ENCODE measurements at places on chromosomes 13 and 19.

DNA sequence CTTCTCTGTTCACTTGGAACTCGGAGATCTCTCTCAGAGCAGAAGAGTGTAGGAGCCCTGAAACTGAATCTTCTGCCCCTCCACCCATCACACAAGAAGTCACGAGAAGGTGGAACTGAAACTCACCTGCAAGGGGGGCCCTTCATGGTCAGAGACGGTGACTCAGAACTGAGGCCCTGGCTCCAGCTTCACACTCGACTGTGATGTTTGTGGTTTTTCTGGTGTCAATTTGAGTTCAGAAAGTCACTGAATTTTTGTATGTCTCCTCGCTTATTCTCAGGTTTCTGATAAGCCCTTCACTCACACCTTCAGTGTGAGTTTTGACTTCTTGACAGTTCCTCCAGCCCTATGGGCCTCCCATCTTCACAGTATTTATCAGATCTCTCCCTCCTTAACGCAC is 23.1 kb downstream of the SIGLEC5 start:
- DNase-seq = no peak

GRCh38 chr19:3980353-3981251 is 4.7 kb downstream of the EEF2 start:
- DNase-seq = no peak

DNA sequence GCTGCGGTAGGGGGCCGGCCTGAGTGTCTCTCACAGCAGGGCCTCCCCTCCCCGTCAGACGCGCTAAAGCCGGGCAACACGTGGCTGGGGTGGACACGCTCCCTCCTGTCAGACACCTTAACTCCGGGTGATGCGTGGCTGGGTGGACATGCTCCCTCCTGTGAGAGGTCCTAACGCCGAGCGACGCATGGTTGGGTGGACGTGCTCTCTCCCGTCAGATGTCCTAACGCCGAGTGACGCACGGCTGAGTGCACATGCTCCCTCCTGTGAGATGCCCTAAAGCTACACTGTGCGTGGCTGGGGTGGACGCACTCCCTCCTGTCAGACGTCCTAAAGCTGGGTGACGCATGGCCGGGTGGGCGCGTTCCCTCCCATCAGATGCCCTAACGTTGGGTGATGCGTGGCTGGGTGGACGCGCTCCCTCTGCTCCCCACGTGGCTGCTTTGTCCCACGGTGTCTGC is 126.1 kb upstream of the MCF2L start:
- no peak for DNase-seq

DNA sequence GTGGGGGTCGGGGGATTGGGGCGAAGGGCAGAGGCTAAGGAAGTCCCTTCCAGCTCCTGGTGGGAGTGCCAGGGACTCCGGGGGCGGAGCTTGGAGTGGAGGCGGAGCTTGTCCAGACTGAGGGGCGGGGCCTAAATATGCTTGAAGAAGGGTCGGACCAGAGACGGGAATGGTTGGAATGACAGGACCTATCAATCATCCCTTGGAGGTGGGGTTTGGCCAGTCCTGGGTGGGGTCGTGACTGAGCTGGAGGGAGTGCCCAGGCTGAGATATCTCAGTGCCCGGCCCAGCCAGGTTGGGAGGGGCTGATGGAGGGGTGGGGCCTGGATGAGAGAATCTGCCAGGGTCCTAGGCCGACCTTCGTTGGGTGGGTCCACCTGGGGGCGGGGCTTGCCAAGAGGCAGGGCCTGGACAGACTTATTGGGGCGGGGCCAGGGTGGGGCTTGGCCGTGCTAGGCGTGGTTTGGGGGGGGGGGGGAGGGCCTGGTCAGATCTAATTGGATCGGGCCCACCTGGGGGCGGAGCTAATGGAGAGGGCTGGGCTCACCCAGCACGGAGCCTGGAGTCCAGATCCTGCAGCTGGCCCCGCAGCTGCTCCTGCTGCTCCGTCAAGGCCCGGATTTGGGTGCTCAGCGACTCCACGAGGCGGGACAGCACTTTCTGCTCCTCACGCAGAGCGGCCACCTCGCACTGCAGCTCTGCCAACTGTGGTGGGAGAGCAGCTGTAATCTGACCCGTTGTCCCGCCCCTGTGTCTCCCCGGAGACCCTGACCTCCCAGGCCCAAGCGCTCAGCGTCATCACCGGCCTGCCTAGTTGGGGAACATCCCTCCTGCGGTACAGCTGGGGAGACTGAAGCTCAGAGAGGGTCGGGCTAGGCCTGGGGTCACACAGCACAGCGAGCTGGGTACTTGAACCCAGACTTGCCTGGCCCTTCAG is 2.6 kb upstream of the WIZ start:
- peak; percentile 77 for DNase-seq

GRCh38 chr13:110206185-110206584 is 100.8 kb downstream of the COL4A1 start:
- no peak for DNase-seq

DNA sequence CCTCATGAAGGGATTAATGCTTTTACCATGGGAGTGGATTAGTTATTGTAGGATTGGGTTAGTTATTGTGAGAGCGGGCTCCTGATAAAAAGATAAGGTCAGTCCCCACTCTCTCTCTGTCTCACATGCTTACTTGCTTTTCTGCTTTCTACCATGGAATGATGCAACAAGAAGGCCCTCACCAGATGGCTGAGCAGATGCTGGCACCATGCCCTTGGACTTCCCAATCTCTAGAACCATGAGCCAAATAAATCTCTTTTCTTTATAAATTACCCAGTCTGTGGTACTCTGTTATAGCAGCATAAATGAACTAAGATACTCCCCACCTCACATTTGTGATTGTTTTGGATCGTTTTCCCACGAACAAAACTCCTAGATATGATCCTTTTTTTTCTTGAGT is 353.8 kb downstream of the DNAJC15 start:
- DNase-seq = no peak

DNA sequence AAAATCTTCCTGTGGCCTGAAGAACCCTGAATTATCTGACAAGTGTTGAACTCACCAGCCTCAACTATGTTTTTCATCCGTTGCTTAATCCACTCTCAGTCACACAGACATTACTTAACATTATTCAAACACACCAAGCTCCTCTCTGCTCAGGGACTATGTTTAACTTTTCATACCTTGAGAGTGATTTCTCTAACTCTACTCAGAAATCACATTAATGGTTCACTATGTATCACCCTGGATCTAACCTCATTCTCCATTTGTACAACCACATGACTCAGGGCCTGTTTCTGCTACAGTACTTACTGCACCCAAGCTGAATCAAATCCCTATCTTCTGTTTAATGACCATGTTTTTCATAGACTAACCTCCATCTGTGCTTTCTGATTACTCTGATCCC is 553.7 kb upstream of the PRR20A start:
- DNase-seq = no peak

DNA sequence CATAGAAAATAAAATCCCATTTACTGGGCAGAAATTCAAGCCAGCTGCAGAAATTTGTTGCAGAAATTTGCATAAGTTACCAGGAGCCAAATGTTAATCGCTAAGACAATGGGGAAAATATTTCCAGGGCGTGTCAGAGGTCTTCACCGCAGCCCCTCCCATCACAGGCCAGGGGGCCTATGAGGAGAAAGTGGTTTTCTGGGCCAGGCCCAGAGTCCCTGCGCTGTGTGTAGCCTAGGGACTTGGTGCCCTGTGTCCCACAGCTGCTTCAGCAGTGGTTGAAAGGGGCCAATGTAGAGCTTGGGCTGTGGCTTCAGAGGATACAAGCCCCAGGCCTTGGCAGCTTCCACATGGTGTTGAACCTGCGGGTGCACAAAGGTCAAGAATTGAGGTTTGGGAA is 278.9 kb upstream of the PCDH9 start:
- DNase-seq = no peak

- no peak for DNase-seq
Measured at GRCh38 chr13:106651442-106651841, 83.5 kb upstream of the ARGLU1 start.

DNA sequence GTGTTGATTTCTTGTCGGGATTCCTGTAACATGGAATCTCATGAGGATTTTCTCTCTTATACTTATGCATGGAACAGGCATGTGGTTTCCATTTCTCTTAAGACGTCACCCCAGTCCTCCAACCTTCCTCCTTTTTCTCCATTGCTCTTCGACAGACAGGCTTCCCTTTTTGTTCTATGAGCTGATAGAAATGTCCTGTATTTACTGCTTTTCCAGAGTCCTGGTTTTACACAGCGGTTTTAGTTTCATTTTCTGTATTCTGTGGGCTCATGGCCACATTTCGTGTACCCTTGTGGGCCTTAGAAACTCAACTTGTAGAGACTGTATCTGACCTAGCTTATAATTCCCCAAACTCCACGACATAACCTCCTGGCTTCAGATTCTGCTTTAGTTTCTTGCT is 113.1 kb downstream of the PAN3 start:
- DNase-seq = no peak

DNA sequence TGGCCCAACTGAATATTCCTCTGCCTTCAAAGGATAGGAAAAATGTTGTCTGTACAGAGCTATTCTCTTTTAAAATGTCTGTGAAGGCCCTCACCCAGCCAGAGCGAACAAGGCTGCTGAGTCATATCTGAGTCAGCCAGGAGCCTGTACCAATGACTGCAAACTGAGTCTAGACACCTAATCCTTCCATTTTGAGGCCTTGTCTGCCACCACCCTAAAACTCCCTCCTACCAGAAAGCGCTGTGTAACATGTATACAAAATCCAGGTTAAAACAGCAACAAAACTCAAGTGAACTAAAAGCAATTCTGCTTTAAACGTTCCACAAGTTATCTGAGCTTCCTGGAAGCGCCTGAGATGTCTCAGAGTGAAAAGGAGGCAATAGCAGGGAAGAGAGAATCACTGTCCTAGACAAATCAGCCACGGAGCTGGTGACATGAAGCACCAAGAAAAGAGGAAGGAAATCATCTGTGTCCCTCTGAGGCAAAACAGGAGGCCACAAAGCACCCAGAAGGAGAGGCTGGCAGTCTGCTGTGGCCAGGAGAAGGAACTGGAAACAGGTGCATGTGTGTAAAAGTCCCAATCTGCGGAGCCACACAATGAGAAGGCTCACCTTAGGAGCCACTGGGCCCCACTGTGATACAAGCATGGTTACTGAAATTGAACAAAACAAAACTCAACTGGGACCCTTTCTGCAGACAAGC is 10.2 kb downstream of the DHRS12 start:
- DNase-seq = peak; percentile 90

- peak; percentile 16 for DNase-seq
Measured at GRCh38 chr13:21436582-21436981, 22.5 kb downstream of the ZDHHC20 start.

- no peak for DNase-seq
Measured at GRCh38 chr13:114155926-114156883, 22.9 kb upstream of the CFAP97D2 start.

- DNase-seq = no peak
Measured at GRCh38 chr13:57877601-57878000, 246.1 kb downstream of the PCDH17 start.

GRCh38 chr13:113918580-113918979 is 54.7 kb upstream of the GAS6 start:
- no peak for DNase-seq
